Stimulated activated CD8-positive, alpha-beta memory T cell treated with anti-CD3 and anti-CD28 coated beads, Interleukin-15, amount 100 ng/mL, for 48 hours (primary cell): ENCODE measurements at places on chromosomes 1 and 21.

DNA sequence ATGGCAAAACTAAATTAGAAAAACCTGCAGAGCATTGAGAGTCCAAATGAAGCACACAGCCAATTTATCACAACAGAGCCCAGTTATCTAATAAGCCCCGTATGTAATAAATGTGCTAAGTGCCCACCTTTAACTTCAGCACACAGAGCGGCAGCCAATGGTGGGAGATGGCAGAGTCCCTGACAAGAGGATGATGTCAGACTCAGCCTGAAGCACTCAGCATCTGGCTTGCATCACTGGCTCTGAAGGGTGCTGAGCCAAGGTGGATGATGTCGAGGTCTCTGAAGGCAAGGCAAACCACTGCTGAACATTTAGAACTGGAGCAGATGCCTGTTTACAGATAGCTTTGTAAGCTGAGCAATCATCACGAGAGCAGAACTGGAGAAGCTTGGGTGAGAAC, 118.3 kb downstream of the NUF2 start:
- DNase-seq: no peak

DNA sequence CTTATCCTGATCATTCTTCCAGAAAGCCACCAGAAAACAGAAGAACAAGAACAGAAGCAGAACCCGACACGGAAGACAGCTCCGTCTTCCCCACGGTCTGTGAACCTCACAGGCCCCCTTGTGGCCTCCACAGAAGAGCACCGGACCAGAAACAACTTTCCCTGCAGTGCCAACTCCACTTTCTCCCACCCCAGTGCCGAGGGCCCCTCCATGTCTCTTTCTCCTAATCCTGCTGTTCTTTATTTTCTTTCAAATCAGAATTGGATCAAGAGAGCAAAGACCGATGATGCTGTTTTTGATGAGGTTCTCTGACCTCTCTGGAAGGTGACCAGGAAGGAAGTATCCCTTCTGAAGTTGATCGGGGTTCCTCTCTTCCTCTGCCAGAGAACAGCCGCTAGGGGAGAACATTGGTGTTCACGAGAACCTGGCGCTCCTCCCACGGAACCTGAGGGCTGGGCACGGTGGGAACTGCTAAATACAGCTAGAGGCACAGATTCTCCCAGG, 58.9 kb upstream of the CTTNBP2NL start:
- no peak for DNase-seq

DNA sequence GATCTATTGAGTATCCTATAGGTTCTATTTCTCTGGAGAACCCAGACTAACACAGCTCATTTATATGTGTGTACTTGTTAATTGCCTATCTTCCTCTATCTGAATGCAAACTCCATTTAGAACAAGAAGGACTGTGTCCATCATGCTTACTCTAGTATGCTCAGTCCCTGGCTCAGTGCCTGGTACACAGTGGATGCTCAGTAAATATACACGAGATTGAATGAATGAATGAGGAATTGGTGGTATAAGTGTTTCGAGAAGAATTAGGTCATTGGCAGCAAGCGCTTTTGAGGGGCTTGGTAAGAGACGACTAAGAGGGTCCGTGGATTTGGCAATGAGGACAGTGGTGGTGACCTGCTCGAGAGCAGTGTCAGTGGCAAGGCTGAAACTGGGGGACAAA, 112.5 kb downstream of the CSMD2 start:
- DNase-seq: no peak

GRCh38 chr1:66246351-66247269, 287.3 kb upstream of the SGIP1 start:
- no peak for DNase-seq

- no peak for DNase-seq
These were observed 119.5 kb upstream of the KRTAP19-8 start for GRCh38 chr21:31157756-31158155.

DNA sequence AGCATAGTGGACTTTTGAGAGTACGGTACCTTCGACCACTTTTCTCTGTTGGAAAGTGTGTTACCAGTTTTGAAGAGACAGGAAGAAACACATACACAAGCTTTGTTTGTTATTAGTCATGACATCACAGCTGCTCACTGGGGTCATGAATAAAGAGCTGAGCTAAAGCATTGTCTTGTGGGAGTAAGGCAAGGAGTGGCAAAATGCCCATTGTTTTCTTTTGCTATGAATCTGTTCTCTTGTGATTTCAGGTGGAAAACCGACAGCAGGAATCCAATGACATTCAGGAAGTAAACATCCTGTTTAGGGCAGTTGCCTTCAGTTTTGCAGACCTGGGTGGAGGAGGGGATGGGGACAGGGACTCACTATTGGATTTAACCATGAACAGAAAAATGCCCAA, 66.2 kb downstream of the RGL1 start:
- DNase-seq: no peak

GRCh38 chr1:103056423-103056822, 51.9 kb downstream of the COL11A1 start:
- no peak for DNase-seq

DNA sequence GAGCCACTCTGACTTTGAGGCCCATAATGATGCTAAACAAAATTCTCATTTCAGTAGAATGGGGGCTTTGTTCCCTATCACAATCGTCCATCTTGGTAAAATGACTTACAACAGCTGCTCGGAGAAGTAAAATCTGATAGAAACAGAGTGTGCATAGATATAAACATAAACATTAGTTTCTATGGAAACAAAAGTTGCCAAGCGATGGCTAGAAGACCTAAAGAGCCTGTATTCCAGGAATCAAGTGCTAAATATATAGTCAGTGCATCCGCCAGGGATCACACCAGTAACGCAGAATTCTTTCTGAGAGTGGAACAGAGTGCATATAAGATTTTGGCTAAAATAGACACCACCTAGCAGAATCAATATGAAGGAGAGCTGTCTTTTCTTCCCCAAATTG, 91.2 kb upstream of the KAZN start:
- DNase-seq: no peak

- DNase-seq: no peak
These were observed 352.0 kb downstream of the NUF2 start for GRCh38 chr1:163673759-163674151.

- DNase-seq: no peak
These were observed 11.5 kb upstream of the LAPTM5 start for GRCh38 chr1:30768830-30769718.

GRCh38 chr1:62528015-62528414, 69.3 kb upstream of the ANGPTL3 start:
- no peak for DNase-seq

- DNase-seq: no peak
These were observed 51.2 kb downstream of the STUM start for GRCh38 chr1:226599636-226600238.

DNA sequence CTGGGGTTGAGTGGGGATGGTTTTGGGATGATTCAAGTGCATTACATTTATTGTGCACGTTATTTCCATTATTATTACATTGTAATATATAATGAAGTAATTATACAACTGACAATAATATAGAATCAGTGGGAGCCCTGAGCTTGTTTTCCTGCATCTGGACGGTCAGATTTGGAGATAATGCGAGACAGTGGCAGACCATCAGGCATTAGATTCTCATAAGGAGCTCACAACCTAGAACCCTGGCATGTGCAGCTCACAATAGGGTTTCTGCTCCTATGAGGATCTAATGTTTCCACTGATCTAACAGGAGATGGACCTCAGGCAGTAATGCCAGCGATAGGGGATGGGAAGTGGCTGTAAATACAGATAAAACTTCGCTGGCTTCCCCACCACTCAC, 77.9 kb upstream of the LRRC53 start:
- DNase-seq: no peak

GRCh38 chr21:44510508-44511218, 29.3 kb downstream of the KRTAP10-1 start:
- peak; percentile 60 for DNase-seq

DNA sequence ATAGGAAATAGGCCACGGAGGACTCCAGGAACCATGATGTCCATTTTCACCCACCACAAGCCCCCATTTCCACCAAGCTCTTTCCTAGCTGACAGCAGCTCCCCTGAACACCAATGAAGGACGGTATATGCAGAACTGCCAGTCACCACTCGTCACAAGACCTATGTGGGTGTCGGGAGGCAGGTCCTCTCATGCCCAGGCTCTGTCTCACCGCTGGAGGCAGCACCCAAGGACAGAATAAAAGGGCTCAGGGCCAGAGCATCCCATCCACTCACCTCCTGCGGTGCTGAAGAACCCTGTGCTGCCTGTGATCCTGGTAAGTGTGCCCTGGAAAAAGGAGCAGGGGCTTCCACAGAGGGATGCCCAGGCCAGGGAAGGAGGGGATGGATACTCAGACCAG, at the start of gene LCE1F:
Gene LCE1F, plus strand, starts transcription at position 266 of the 400 bp plus-strand sequence. CDS start 1,232 bp downstream, outside the sequence.
- no peak for DNase-seq

DNA sequence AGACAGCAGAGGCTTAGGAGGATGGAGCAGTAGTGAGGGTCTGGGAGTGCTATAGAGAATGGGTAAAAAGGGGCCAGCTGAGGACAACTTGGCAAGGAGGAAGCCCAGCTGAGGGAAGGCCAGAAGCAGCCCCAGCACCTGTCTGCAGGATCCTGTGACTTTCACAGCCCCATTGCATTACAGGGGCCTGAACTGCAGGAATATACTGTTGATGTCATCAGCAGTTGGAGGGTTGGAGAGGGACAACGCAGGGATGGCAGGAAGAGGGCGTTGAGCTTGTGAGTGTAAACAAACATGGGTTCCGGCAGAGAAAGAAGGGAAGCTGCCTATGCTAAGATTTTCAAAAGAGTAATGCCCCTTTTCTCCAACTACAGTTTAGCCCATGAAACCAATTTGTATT, 628.5 kb downstream of the SMYD3 start:
- DNase-seq: no peak

- no peak for DNase-seq
These were observed 125.1 kb upstream of the KCND3 start for GRCh38 chr1:112114540-112114939.

- no peak for DNase-seq
These were observed 12.9 kb downstream of the PLEKHM2 start for GRCh38 chr1:15696956-15697521.

- no peak for DNase-seq
These were observed 790 bp downstream of the DNAJC6 start for GRCh38 chr1:65310078-65310587.
